ENCODE measurements at places on chromosomes 12 and 14.

GRCh38 chr12:17528394-17528793, 561.6 kb downstream of the RERGL start:
- DNase-seq, result no peak

DNA sequence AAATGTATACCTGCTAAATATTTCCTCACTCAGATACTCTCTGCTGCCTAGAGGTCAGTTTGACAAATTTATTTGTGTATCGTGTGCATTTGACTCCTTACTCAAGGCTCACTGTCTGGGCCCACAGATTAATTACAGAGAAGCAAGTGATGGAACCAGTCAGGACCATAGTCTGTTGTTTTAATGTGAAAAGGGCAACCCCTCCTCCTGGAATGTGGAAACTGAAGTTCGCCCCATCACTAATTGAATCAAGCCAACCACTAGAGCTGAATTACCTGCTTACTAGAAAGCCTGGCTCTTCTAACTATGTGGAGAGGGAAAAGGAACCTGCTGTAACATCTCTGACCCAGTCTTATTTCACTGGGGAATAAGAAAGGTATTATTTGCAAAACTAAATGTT, 199.9 kb upstream of the KRR1 start:
- no peak for DNase-seq

- DNase-seq, result no peak
These were observed 198.7 kb downstream of the SYT1 start for GRCh38 chr12:79063258-79063657.

DNA sequence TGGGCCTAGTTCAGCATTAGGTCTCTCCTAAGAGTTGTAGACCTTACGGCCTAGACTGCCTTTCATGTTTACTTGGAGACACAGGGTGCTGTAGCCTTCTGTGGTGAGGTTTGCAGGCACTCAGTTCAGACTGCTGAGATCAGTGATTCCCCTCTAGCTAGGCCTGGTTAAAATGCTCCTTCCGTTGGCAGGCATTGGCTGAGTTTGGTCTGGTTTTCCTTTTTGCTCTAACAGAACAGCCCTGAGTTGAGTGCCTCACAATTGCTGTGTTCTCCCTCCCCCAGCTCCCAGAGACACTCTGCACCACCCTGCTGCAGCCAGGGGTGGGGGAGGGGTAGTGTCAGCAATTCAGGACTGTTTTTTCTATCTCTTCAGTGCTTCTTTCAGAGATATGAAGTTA, 178.9 kb upstream of the DYRK2 start:
- DNase-seq, result no peak
